ENCODE measurements at places on chromosomes 1 and 21.

DNA sequence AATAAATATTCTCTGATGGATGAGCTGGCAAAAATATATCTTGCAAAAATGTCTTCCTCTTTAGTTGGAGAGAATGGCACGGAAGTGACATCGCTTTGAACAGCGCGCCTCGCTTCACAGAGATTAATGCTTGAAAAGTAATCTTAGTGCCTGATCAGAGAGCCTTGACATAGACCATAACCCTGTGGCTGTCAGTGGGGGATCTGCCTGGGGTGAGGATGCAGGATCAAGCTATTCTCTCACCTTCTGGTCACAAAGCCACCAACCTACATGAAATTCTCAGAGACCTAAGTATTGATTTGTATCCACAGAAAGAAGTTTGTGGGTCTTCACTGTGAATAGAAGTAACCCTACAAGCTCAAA, 492.6 kb downstream of the LMO4 start:
- DNase-seq = no peak

DNA sequence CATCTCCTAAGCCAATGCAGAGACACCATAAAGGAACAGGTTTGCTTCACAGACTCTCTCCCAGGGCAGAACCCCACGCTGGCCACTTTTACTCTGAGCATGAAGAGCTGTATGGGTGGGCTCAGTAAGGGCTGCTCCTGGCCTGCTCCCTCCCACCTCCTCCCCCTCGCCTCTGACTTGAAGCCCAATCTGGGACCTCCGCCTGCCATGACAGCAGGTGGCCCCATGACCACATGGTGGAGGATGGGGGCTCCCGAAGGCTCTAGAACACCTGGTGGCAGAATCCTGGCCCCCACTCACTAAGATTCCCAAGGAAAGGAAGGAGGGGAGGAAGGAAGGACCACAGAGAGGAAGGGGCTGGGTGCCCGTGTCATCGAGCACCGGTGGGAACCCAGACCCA, 23.7 kb downstream of the CASZ1 start:
- no peak for DNase-seq

DNA sequence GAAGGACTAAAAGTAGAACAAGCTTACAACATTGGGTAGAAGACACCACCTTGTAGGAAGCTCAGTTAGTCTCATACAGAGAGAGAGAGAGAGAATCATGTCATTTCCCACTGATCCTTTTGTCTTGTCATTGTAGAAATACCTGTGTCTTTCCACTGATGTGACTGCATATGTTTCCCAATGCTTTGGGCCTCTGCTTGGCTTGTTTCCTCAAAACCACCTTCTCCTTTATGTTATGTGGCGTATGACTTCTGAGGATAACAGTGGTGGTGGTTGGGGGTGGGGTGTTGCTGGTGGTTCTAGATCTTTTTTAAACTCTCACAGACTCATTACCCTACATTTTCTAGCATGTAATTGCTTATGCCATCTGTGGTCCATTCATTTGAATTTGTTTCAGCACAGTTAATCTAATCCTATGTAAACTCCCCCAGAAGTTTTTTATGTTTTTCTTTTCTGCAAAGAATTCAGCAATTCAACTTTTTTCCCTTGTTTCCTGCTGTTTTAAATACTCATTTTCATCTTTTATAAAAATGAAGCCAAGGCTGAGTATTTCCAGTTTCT, 9.3 kb downstream of the RGL1 start:
- DNase-seq = no peak

- DNase-seq = no peak
Measured at GRCh38 chr1:117642963-117643362, 37.1 kb downstream of the TENT5C start.

DNA sequence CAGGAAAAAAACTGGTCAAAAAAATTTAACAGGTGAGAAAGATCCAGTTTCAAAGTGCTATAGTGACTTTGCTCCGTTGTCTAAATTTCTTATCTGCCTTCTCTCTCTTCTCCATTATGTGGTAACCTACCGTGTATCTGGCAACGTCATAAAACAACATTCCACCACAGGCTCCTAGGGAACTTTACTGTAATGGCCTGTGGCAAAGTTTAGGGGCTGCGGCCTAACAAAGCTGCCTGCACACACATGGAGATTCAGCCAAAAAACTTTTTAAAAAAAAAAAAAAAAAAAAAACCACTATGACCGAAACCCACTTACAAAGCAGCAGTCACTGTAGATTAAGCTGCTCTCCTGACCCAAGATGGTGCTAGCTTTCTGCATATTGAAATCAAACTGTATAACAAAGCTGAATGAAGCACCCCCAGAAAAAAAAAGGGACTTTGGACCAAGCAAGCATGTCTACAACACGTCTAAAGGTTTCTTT, 202.6 kb downstream of the SLC45A1 start:
- DNase-seq = no peak

GRCh38 chr1:88799491-88799890, 91.9 kb downstream of the GTF2B start:
- DNase-seq = no peak

DNA sequence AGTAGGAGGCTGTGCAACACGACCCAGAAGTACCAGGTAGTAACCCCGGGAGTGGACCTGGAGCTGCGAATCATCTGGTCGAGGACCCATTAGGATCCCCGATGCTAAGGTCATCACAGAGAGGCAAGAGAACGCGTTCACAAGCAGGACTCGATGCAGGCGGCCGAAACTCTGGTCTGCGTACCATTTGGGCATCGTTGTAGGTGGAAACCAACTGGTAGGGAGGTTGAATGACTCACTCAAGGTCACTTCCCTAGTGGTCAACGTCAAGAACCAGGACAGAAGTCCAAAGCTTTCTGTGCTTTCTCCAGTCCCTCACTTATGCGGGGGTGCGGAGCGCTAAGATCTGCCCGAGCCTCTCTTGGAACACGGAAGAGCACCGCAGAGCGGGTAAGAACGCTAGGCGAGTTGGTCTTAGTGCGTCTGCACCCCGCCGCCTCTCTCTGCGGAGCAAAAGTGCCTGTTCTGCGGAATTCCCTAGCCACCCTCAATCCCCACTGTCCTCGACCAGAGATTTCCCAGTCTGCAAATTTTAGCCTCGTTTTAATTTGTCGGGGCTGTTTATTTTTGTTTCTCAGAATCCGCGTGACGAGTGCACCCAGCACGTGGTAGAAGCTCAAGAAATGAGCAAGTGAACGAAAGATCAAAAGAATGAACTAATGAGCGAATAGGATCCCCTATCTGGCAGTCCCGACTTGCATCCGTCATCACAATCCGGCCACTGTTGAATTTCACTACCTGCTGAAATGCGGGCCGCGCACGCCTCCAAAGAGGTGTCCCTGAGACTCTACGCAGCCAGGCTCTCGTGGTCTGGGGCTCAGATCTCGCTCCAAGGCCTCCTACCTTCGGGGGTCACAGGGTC, 12.2 kb downstream of the HLX start:
- no peak for DNase-seq

DNA sequence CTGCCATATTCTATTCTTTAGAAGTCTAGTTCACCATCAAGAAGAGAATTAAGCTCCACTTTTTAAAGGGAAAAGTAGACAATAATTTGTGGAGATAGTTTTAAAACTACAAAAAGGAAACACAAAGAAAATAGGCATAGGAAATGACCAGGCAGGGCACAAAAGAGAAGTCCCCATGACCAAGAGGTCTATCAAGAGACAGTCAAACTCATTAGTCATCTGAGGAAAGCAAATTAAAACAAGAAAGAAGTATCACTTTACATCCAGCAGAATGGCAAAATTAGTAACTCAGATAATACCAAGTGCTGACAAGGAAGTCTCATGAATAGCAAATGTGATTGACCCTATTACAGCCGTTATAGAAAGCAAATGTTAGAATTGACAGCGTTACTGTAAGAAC, 243.7 kb upstream of the SNX7 start:
- DNase-seq = no peak

- DNase-seq = no peak
Measured at GRCh38 chr1:9537863-9538668, 1.2 kb upstream of the SLC25A33 start.

DNA sequence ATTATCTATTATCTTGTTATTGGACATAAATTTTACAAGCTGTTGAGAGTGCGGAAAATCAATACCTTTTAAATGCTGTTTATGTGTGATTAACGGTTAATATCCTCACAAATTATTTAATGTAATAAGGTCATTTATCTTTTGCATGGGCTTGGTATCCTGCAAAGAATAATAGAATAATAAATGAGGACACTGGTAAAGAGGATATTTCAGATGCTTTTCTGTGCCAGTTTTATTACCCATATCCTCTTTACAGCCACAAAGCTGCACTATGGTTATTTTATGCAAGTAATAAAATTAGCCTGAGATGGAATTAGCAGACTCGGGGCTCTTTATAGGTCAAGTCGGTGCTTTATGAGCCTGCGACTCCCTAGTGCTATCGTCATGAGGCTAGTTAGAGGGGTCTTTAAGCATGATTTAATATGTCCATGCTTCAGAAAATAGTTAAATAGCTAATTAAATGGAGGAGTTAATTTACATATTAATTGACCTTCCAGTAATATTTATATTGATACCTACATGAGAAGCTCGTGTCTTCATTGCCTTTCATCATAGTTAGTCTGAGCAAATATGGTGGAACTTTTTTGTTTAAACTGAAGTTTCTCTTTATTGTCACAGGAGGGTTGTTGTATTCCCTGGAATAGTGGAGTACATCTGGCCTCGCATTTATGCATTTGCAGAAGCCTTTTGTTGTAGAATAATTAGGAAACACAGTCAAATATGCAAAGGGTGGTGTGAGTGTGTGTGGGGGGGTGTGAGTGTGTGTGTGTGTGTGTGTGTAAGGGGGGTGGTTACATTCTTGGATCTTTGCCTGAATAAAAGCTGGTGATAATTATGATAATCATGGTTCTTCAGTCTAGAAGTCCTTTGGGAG, 120.3 kb downstream of the ATG4C start:
- no peak for DNase-seq
